ENCODE measurements at places on chromosomes 13 and 19.
A peak's percentile ranks its signal among the peaks of the same experiment; 100 is the strongest.

- DNase-seq, result no peak
Measured at GRCh38 chr19:29233591-29233990, 20.6 kb upstream of the UQCRFS1 start.

DNA sequence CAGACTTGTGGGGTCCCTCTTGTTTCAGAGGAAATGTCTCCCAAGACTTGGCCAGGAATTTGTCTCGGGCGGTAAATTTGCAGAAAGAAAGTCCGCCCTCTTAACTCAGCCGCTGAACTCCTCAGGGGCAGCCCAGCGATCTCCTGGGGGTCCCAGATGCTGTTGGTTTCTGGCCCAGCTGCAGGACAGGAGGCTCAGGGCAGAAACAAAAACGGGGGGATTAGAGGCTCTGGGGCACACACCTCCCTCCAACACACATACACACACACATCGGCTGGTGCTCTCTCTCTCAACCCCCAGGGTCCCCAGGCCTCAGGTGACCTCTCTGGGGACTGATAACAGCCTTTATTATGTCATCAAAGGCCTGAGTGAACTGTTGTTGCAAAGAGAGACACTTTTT, 7.1 kb downstream of the ARHGEF18 start:
- no peak for DNase-seq

DNA sequence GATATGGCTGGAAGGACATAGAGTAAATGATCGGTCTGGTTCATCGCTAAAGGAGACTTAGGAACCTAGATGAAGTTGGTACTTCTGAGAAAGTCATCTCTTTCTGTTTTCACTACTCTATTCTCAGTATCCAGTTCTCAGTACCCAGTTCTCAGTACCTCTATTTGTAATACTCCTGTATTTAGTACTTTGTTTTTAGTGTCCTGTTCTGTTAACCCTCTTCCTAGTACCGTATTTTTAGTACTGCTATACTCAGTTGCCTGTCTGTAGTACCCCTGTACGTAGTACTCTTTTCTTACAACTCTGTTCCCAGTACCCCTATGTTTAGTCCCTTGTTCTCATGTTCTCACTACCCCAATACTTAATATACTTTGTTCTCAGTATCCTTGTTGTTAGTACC, 1.2 kb downstream of the RFXAP start:
- no peak for DNase-seq

DNA sequence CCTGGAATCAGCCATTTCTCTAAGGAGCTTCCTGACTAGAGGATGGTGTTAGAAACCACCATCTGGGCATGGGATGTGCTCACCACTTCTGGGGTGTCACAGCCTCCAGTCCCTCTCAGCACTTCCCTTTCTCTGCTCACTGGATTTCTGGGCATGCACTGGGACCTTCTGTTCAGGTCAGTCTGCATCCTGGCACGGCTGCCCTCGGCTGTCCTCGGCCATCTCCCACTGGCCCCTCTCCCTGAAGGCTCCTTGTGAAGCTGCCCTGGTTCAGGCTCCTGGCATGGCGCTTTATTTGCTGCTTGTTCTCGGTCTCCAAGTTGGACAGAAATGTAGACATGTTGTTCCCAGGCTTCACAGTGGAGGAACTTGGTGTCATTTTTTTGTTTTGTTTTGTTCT, 60.0 kb downstream of the TEX29 start:
- DNase-seq, result no peak

- DNase-seq, result no peak
Measured at GRCh38 chr13:73940098-73940497, 194.1 kb downstream of the KLF12 start.

GRCh38 chr19:55672418-55672817, 2.6 kb upstream of the EPN1 start:
- no peak for DNase-seq

GRCh38 chr19:2494084-2494446, 18.1 kb downstream of the GADD45B start:
- DNase-seq, result no peak

- DNase-seq, result no peak
Measured at GRCh38 chr13:71580614-71581013, 286.4 kb downstream of the DACH1 start.

DNA sequence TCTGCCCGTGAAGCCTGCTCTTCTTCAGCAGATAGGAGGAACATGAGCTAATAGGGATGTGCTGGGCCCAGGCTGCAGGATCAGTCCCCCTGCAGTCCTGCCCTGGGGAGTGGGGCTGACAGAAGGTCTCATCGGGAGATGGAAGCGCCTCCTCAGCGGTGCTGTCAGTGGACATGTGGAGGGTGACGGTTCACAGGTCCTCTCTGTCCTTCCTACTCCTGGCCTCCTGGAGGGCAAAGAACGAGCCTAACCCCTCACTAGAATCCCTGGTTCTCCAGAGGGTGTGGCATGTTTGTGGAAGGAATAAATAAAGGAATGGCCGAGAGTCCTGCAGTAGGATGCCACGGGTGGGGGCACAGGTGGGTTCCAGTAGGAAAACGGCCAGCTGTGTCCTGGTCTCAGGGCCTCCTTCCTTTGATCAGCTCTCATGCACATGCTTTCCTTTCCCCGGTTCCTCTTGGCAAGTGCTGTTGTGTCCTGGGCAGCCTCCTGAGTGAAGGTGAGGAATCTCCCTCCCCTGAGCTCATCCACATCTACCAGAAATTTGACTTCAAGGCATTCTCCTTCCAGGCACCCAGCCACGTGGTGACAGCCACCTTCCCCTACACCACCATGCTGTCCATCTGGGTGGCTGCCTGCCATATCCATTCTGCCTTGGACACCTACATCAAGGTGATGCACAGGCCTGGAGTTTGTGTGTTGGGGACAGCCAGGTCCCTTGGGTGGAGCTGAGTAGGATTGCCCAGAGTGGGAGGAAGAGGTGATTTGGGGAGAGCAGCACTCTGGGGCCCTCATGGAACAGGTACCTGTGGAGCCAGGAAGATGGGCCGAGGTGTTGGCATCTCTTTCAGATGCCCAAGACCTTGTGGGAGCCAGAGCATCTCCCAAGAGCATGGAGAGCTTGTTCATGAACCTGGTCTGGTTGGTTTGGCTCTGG, 28.6 kb upstream of the ZNF492 start:
- no peak for DNase-seq

GRCh38 chr19:5403968-5404640, 51.1 kb upstream of the ZNRF4 start:
- DNase-seq, result peak; percentile 13

DNA sequence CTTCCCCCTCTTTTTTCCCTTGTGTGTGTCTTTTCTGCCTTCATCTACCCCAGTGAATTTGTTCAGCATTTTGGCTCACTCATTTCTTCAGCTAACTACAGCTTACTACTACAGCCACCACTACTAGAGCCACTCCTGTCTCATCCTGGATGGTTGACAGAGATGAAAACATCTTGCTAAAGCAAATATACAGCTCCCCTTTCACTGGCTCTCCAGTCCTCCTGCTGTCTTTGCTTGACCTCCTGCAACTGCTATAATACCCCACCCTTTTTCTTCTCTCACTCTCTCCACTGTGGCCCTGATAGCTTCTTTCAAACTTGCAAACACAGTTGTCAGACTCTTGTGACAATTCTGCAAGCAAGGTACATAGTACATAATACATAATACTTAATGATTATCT, 523.6 kb downstream of the DCT start:
- no peak for DNase-seq

DNA sequence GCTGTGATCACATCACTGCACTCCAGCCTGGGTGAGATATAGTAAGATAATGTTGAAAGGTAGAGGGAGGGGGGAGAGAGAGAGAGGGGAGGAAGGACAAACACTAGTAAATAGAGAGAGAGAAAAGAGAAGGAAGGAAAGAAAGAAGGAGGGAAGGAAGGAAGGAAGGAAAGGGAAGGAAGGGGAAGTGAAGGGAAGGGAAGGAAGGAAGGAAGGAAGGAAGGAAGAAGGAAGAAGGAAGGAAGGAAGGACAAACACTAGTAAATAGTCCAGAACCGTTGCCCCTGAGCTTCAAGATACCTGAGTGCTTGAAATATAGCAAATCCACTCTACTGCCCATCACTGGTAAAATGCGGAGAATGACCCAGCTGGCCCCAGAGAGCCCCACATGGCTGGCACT, 156.5 kb upstream of the ZNF507 start:
- no peak for DNase-seq

GRCh38 chr13:113116871-113117271, 5.7 kb upstream of the F10 start:
- DNase-seq, result no peak

- no peak for DNase-seq
Measured at GRCh38 chr13:92833071-92833470, 393.5 kb upstream of the GPC6 start.
